ENCODE measurements at places on chromosomes 6 and 20. TPM values are rescaled to one million over a fixed set of nuclear protein-coding genes. Genes with fewer than 3 reads are reported as not detected.
A peak's percentile ranks its signal among the peaks of the same experiment; 100 is the strongest.

DNA sequence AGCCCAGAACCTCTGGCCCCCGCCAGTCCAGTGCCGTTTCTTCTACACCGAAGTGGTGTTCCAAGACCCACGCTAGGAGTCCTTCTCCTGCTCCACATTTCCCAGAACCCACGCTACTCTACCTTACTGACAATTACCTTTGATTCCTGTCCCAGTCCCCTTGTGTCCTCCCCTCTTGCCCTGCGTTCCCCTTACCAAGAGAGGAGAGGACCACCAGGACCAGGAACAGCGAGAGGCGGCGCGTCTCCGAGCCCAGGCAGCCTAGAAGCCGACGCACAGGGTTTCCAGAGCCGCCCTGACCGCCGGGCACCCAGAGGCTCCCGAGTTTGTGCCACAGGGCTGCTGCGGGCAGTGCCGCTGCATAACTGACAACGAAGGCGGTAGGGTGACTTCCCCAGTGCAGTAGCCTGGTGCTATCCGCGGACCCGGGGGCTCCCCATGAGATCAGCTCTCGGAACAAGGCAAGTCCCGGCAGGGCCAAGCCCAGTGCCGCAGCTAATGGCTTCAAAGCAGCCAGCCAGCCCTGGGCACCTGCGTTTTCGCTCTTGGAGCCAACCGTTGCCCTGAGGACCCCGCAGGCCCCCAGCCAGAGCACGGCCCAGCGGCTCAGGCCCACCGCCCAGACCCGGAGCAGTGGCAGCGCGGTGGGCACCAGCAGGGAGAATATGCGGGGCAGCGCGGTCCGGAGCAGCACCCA, 512 bp downstream of the TAP1 start:
- peaks cover 11% of the 10 kb centered on the region for H3K4me1 ChIP-seq
- peak; percentile 42 for DNase-seq
- H3K27ac ChIP-seq = peak overlapping the region; percentile 98
- peaks cover 2% of the 10 kb centered on the region for H3K36me3 ChIP-seq
- H3K4me3 ChIP-seq = peak overlapping the region; percentile 94

Gene SAMD5
- 10.5 TPM for total RNA-seq

- H3K4me1 ChIP-seq = no peaks in the 10 kb centered on the region
- peak; percentile 39 for DNase-seq
- no peaks in the 10 kb centered on the region for H3K36me3 ChIP-seq
- H3K4me3 ChIP-seq = no peak overlapping the region
- H3K27ac ChIP-seq = no peak overlapping the region
Measured at GRCh38 chr6:154962753-154963152, 32.4 kb upstream of the TIAM2 start.

GRCh38 chr20:19913927-19914614, 103.1 kb upstream of the NAA20 start:
- H3K27ac ChIP-seq = peak overlapping the region; percentile 78
- peaks cover 89% of the 10 kb centered on the region for H3K4me1 ChIP-seq
- DNase-seq = no peak
- no peaks in the 10 kb centered on the region for H3K36me3 ChIP-seq

Gene RIPPLY2
- not detected for total RNA-seq

DNA sequence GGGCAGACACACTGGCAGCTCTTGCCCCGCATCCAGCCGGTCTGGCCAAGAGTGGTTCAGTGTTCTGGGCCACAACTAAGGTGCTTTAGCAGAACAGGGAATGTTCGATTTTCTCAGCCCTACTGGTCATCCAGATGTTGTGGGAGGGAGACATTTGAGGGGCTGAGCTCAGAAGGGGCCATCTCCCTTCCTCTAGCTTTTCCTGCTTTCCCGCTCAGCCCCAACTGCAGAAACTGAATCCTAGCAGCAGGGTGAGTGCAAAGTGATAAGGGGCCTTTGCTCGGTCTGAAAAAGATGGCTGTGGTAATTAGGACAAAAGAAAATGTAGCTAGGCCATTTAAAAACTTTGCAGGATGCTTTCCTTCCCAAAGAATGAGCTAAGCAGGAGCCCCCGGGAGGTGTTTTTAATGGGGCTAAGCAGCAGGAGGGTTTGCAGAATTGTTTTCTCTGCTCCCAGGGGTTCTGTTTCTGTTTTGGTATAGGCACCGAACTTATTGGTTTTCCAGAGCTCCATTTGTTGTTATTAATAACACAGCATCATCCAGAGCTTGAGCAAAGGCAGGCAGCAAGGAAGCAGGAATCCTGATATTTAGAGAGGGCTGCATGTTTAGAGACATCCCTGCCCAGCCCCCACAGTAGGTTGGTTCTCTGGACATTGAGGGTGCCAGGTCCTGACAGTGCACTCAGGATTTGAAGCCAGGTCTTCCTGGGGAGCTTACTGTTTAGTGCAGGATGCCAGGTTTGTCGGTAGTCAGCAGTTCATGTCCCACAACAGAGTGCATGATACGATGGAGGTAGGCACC, 210.9 kb downstream of the SLC24A3 start:
- H3K27ac ChIP-seq = no peak overlapping the region
- H3K4me3 ChIP-seq = no peak overlapping the region
- H3K4me1 ChIP-seq = no peaks in the 10 kb centered on the region
- H3K27me3 ChIP-seq = no peaks in the 10 kb centered on the region

DNA sequence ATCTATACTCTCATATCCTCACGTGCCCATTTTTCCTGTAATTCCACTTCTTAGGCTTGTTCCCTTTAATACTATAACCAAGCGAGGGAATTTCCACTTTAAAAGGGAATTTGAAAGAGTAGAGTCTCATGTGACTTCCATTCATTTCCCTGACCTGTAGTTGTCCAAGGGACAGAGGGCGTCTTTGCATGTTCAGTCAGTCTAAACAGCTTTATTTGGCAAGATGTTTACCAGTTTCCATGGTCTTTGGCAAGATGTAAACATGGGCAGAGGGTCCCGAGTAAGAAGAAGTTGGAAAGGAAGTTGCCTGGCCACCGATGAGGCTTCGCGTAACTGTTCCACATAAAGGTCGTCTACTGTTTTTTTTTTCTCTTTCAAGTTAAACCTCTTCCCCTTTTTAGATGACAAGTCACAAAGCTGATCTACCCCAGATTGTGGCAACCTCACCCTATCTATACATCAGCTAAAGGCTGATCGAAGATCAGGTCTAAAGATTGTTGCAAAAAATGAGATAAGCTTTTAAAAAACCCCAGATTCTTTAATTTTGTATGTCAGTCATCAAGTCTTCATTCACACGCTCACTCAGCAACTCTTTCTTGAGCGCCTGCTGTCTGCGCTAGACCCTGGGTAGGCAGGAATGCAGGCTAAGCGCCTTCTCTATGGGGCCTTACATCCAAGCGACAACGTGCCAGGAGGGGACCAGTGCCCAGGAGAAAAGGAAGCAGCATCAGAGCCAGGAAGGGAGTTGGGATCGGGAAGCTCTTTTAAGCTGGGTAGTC, 31.7 kb upstream of the CCR6 start:
- H3K36me3 ChIP-seq = no peaks in the 10 kb centered on the region
- no peak overlapping the region for H3K4me3 ChIP-seq
- H3K27me3 ChIP-seq = peaks cover 6% of the 10 kb centered on the region
- H3K27ac ChIP-seq = no peak overlapping the region
- DNase-seq = no peak

DNA sequence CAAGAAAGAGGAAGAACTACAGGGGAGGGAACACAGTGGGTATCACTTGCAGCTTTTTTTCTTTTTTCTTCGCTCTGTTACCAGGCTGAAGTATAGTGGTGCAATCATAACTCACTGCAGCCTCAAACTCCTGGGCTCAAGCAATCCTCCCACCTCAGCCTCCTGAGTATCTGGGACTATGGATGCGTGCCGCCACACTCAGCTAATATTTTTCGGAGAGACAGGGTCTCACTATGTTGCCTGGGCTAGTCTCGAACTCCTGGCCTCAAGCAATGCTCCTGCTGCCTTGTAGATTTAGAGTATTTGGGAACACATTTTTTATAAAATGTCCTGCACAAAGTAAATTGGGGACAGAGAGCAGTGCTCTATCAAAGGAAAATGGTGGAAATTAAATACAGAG, 28.3 kb downstream of the PARD6B start:
- no peaks in the 10 kb centered on the region for H3K27me3 ChIP-seq
- DNase-seq = no peak
- H3K27ac ChIP-seq = no peak overlapping the region
- no peaks in the 10 kb centered on the region for H3K36me3 ChIP-seq

DNA sequence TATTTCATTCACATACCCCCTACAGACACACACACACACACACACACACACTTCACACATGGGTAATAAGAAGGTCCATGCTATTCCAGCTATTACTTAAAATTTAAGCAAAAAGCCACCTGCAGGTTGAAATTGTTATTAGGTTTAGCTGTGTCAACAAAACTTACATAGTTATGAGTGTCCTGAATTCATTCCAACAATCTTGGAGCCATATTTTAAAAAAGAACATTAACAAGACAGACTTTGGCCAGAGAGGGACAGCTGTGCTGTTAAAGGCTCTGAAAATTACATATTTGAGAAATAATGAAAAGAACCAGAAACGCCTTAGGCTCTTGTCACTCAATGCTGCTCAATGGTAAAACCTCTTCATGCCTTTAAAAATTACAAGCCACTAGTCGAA, 455.3 kb downstream of the EPM2A start:
- no peaks in the 10 kb centered on the region for H3K27me3 ChIP-seq
- H3K27ac ChIP-seq = no peak overlapping the region
- H3K4me3 ChIP-seq = no peak overlapping the region
- no peaks in the 10 kb centered on the region for H3K4me1 ChIP-seq
- H3K36me3 ChIP-seq = no peaks in the 10 kb centered on the region

Gene CDH4
- total RNA-seq = 0.93 TPM

Gene AGER
- 221 TPM for total RNA-seq

GRCh38 chr6:14232889-14233288, 115.3 kb downstream of the CD83 start:
- no peaks in the 10 kb centered on the region for H3K36me3 ChIP-seq
- H3K4me3 ChIP-seq = no peak overlapping the region
- no peaks in the 10 kb centered on the region for H3K27me3 ChIP-seq

GRCh38 chr6:133544419-133544818, 303.3 kb downstream of the EYA4 start:
- no peaks in the 10 kb centered on the region for H3K36me3 ChIP-seq
- H3K27ac ChIP-seq = no peak overlapping the region
- no peak for DNase-seq
- H3K4me1 ChIP-seq = no peaks in the 10 kb centered on the region
- H3K27me3 ChIP-seq = no peaks in the 10 kb centered on the region
- no peak overlapping the region for H3K4me3 ChIP-seq

- H3K4me3 ChIP-seq = no peak overlapping the region
- DNase-seq = no peak
- H3K27me3 ChIP-seq = no peaks in the 10 kb centered on the region
Measured at GRCh38 chr6:40706178-40706577, 119.0 kb upstream of the LRFN2 start.

DNA sequence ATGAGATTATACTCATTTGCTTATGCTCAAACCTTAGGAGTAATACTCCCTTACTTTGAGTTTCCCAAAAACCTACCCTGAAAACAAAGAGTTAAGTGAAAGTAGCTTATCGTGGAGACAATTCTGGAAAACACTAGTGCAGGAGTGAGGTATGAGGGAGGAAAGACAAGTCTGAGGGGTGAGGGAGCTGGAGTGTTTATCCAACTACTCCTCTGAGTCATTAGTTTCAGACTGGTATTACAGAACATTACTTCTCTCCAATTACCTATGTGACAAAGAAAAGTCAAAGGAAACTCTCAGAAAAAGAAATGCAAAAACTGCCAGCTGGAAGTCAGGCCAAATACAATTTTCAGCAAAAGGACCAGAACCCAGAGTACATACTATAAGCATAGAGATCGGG, 171.1 kb upstream of the SPTLC3 start:
- no peak for DNase-seq
- no peak overlapping the region for H3K27ac ChIP-seq
- no peaks in the 10 kb centered on the region for H3K36me3 ChIP-seq
- no peak overlapping the region for H3K4me3 ChIP-seq
- no peaks in the 10 kb centered on the region for H3K27me3 ChIP-seq
- no peaks in the 10 kb centered on the region for H3K4me1 ChIP-seq

DNA sequence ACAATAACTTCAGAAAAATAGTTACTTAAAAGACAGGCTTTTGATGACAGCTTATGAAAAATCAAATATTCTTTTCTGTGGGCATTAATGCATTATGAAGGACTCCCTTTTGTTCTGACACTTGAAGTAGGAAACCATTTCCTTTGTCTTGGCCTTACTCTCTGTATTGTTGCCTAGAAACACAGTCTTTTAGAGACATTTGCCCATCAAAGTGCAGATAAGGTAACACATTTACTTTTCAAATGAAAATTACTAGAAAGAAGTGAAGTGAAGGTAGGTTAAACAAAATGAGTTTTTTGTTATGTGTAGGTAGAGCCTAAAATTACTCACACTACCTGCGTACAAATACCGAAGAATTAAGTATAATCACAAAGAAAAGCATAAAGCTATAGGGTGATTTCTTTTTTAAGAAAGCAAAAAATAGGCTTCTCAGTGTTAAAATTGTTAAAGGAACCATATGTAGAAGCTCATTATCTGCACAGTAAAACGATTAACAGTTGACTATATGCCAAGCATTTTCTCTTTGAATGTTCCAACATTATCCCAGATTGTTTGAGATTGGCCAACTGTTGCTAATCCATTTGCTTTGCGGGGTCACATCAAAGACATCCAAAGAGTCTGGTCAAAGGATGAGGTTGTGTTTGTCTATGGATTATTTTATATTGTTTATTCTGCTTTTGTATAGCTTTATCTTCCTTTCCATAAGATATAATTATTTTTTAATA, 542.0 kb upstream of the RNF217 start:
- no peaks in the 10 kb centered on the region for H3K27me3 ChIP-seq
- DNase-seq = no peak
- H3K4me3 ChIP-seq = no peak overlapping the region
- no peaks in the 10 kb centered on the region for H3K36me3 ChIP-seq
- H3K4me1 ChIP-seq = no peaks in the 10 kb centered on the region
- no peak overlapping the region for H3K27ac ChIP-seq

Data from left lung (tissue), 14 donors.